Pancreas (tissue), 10 donors: ENCODE measurements at places on chromosomes 12 and 14. TPM values are rescaled to one million over a fixed set of nuclear protein-coding genes. Genes with fewer than 3 reads are reported as not detected.

DNA sequence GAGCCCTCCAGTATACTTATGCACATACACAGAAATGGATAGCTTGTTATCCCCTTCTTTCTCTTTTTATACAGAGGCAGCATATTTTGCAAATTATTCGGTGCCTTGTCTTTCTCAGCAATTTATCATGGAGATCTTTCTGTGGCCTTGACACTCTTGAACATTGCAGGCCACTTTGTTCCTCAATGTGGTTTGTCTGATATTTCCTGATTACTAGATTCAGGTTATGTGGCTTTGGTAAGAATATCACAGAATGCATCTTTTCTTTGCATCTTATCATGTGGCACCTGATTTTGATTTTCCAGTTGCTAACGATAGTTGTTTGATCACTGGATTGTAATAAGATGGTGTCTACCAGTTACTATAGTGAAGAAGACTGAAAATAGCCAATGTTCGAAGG, 7.1 kb upstream of the SNRPF start:
- H3K27ac ChIP-seq: no peak overlapping the region
- no peak overlapping the region for H3K4me3 ChIP-seq
- DNase-seq: no peak
- no peaks in the 10 kb centered on the region for H3K4me1 ChIP-seq
- no peaks in the 10 kb centered on the region for H3K27me3 ChIP-seq

DNA sequence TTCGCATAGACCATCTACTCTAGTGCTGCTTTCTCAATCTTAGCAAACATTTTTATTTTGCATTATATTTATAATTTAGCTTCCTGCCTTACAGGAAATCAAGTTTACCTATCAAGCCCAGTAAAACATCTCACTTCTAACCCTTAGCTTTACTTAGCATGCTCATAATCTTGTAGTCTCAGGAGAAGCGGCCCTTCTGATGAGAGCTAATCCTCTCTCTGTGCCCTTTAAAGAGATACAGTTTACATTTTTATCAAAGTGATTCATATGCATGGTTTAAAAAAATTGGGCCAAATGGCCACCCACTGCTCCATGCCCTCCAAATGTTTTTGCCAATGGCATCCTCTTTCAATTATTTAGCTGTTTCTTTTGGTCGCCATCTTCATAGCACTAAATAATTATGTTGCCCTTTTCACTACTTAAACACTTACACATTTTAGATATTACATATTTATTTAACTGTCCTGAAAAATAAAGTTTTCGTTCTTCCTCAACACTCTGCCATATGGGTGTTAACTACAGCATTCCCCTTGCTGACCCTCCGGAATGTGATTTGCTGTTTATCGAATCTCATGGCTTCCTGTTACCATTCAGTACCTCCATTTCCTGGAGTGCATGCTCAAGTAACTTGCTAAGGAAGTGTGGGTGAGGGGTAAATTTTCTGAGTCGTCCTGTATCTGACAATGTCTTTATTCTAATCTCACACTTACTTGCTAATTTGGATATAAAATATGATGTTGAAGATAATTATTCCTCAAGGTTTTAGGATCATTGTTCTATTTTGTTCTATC, 29.3 kb downstream of the YLPM1 start:
- H3K4me3 ChIP-seq: no peak overlapping the region
- H3K36me3 ChIP-seq: no peaks in the 10 kb centered on the region
- no peak for DNase-seq
- no peaks in the 10 kb centered on the region for H3K4me1 ChIP-seq
- H3K27me3 ChIP-seq: no peaks in the 10 kb centered on the region

DNA sequence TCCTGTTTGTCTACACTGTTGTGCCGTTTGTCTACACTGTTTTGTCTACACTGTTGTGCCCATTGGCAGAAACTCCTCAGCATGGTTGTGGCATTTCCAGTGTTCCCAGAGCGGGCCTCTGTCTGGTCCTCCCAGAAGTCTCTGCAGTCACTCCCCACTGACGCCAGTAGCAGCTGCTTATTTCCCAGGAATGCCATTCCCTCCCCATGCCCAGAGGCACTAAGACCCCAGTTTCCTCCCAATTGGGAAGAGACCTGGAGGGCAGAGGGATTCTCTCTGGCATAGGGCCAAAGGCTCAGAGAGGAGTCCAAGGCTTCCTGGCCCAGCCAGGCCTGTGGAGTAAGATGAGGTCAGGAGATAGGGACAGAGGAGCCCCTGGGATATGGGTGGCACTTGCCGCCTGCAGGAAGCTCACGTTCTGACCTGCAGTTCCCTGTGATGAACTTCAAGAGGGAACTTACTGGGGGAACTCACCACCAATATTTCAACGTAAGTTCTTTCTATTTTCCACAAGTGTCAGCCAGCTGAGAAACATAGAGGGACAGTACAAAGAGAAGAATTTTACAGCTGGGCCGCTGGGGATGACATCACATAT, 69.1 kb downstream of the TNFAIP2 start:
- no peak overlapping the region for H3K4me3 ChIP-seq
- no peak overlapping the region for H3K27ac ChIP-seq
- H3K27me3 ChIP-seq: no peaks in the 10 kb centered on the region
- no peaks in the 10 kb centered on the region for H3K36me3 ChIP-seq
- DNase-seq: no peak
- peaks cover 2% of the 10 kb centered on the region for H3K4me1 ChIP-seq

The DPF3 gene
- 0.14 TPM for total RNA-seq

The PSMC6 gene
- total RNA-seq: 31.7 TPM

- H3K36me3 ChIP-seq: no peaks in the 10 kb centered on the region
- no peaks in the 10 kb centered on the region for H3K27me3 ChIP-seq
These were observed 63.4 kb upstream of the DIO3 start for GRCh38 chr14:101497684-101498525.

The PTPN6 gene
- total RNA-seq: 13.3 TPM

- DNase-seq: no peak
- no peak overlapping the region for H3K4me3 ChIP-seq
- H3K36me3 ChIP-seq: no peaks in the 10 kb centered on the region
- H3K27me3 ChIP-seq: no peaks in the 10 kb centered on the region
- no peak overlapping the region for H3K27ac ChIP-seq
These were observed 2.9 kb downstream of the SLC15A4 start for GRCh38 chr12:128820723-128821432.
